Activated T-cell treated with anti-CD3 and anti-CD28 coated beads, Interleukin-2, amount 50 U/mL, for 24 hours (primary cell): ENCODE measurements at places on chromosomes 12 and 14.

DNA sequence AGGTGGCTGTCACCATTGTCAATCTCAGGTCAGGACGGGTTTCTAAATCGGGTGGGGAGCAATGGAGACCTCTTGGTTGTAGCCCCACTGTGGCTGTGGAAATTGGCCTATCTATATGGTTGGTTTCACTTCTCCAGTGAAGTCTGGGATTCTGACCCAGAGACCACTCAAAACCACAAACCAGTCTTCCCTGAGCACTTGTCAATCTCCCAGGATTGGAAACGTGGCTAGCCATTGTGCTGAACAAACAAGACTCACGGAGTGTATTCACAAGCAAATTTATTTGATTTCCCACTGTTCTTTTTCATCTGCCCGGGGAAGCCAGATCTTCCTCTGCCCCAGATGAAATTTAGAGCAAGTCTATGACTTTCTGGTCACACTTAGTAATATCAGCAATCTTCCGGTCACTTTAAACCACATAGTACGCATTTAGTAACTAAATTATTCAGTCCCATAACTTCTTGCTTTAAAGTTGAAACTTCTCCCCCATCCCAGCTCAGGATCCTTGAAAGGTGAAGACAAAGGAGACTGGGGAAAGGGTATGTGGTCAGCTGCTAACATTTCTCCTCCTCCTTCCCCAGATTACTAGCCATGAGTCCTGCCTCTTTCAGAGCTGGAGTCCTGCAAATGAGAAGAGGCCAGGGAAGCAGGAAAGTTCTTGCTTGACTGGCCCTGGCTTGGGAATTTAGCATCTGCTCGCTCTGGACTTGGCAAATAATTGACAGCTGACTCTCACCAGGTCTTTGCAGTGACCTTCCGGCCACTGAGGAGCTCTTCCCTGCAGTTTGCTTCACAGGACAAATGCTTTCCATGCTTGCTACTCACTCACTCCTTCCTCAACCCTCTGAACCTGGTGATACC is 123.2 kb upstream of the MAX start:
- H3K36me3 ChIP-seq: no peaks in the 10 kb centered on the region
- H3K27me3 ChIP-seq: no peaks in the 10 kb centered on the region
- H3K4me3 ChIP-seq: no peak overlapping the region

DNA sequence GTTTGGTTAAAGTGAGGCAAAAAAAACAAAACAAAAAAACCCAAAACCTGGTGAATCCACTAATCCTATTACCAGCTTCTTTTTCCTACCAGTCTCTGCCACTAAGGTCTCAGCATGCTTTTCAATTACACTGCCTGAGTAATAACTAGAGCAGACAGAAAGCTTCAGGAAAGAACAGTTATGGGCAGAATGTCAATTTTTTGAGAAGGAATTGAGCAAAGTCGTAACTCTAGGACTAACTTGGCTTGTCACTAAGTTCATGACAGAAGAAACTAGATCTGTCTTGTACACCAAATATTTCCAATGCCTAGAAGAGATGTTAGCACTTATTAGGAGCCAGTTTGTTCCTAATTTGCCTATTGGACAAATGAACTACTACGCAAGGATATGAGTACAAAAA is 148.8 kb upstream of the CNOT2 start:
- H3K27me3 ChIP-seq: peaks cover 2% of the 10 kb centered on the region
- no peaks in the 10 kb centered on the region for H3K36me3 ChIP-seq
- H3K4me1 ChIP-seq: no peaks in the 10 kb centered on the region
- DNase-seq: no peak
- no peak overlapping the region for H3K4me3 ChIP-seq
- H3K27ac ChIP-seq: no peak overlapping the region

DNA sequence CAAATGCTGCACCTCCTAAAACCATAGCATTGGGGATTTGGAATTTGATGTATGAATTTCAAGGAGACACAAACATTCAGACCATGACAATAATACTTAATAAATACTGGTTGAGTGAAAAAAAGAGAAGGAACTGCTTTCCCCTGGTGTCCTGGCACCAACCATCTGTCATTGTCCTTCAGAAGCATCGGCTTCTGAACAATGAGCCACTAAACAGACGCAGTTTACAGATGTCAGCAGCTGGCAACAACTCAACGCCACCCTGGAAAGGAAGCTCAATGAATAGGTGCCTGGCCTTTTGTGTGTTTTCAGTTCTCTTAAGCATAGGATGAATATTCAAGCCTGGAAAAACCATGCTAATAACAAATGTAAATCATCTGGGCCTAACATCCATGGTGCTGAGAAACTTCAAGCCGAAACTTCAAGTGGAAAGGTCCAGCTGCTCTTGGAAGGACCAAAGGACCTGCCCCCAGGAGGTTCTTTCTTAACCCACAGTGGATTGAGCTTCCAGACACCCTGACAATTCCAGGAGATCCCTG is 101.3 kb downstream of the WIF1 start:
- peaks cover 30% of the 10 kb centered on the region for H3K27me3 ChIP-seq
- no peaks in the 10 kb centered on the region for H3K36me3 ChIP-seq
- no peak overlapping the region for H3K27ac ChIP-seq
- no peak for DNase-seq

GRCh38 chr12:55955800-55956508 is 9.9 kb downstream of the PMEL start:
- peak; percentile 57 for DNase-seq
- no peaks in the 10 kb centered on the region for H3K27me3 ChIP-seq
- H3K36me3 ChIP-seq: peaks cover 52% of the 10 kb centered on the region
- peak overlapping the region; percentile 74 for H3K27ac ChIP-seq
- H3K4me3 ChIP-seq: no peak overlapping the region

GRCh38 chr14:50242566-50243310 is 11.4 kb upstream of the SOS2 start:
- no peak for DNase-seq
- H3K4me3 ChIP-seq: no peak overlapping the region
- H3K36me3 ChIP-seq: peaks cover 15% of the 10 kb centered on the region
- no peaks in the 10 kb centered on the region for H3K4me1 ChIP-seq

GRCh38 chr12:116954710-116955381 is 44.1 kb downstream of the FBXW8 start:
- H3K4me1 ChIP-seq: peaks cover 17% of the 10 kb centered on the region
- H3K4me3 ChIP-seq: no peak overlapping the region
- H3K27me3 ChIP-seq: no peaks in the 10 kb centered on the region
- H3K27ac ChIP-seq: no peak overlapping the region
- no peak for DNase-seq
- peaks cover 32% of the 10 kb centered on the region for H3K36me3 ChIP-seq

DNA sequence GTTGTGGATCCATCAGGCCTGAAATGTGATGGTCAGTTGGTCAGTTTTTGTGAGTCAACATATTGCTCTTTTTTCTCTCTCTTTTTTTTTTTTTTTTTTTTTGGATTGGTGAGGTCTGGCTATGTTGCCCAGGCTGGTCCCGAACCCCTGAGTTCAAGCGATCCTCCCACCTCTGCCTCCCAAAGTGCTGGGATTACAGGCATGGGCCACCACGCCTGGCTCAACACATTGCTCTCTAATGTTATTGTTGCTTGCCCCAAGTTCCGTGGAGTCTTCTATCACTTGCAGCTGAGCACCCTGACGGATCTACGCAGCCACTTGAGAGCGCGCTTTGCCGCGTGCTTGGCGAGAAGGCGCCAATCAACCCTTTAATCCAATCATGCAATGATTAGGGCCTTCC is 69.5 kb upstream of the DIO3 start:
- H3K36me3 ChIP-seq: no peaks in the 10 kb centered on the region
- peaks cover 34% of the 10 kb centered on the region for H3K27me3 ChIP-seq
- H3K27ac ChIP-seq: no peak overlapping the region

DNA sequence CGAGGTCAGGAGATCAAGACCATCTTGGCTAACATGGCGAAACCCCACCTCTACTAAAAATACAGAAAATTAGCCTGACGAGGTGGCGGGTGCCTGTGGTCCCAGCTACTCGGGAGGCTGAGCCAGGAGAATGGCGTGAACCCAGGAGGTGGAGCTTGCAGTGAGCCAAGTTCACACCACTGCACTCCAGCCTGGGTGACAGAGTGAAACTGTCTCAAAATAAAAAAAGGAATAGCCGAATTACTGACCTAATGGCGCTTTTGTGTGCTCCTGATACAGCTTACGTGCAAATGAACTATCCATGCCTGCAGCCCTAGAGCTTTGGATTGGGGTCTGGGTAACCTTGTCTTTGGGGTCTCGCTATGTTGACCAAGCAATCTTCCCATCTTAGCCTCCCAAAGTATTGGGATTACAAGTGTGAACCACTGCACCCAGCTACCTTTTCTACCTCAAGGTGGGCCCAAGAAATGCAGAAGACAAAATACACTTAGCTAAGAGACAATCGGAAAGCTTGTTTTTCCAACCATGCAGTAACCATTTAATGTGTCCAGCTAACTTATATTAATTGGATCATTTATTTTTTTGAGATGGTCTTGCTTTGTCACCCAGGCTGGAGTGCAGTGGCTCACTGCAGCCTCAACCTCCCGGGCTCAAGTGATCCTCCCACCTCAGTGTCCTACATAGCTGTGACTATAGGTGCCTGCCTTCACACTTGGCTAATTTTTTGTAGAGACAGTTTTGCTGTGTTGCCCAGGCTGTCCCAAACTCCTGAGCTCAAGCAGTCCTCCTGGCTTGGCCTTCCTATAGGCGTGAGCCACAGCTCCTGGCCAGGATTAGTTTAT is 5.5 kb downstream of the PABPN1 start:
- no peak overlapping the region for H3K4me3 ChIP-seq
- peak overlapping the region; percentile 68 for H3K27ac ChIP-seq
- H3K27me3 ChIP-seq: no peaks in the 10 kb centered on the region
- peaks cover 53% of the 10 kb centered on the region for H3K36me3 ChIP-seq

DNA sequence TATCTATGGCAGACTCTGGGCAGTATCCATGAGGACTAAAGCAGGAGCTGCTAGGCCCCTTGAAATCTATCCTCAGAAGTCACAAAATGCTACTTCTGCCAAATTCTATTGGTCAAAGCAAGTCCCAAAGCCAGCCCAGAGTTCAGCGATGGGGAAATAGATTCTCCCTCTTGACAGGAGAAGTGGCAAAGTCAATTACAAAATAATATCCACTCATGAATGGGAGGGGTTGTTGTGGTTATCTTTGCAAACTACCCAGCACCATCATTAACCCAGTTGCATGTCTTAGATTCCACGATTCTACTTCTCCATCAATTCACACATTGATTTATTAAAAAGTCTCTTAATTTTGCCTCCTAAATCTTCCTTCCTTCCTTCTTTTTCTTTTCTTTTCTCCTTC is 30.7 kb upstream of the STXBP6 start:
- H3K27ac ChIP-seq: no peak overlapping the region
- no peaks in the 10 kb centered on the region for H3K4me1 ChIP-seq
- peaks cover 16% of the 10 kb centered on the region for H3K27me3 ChIP-seq

DNA sequence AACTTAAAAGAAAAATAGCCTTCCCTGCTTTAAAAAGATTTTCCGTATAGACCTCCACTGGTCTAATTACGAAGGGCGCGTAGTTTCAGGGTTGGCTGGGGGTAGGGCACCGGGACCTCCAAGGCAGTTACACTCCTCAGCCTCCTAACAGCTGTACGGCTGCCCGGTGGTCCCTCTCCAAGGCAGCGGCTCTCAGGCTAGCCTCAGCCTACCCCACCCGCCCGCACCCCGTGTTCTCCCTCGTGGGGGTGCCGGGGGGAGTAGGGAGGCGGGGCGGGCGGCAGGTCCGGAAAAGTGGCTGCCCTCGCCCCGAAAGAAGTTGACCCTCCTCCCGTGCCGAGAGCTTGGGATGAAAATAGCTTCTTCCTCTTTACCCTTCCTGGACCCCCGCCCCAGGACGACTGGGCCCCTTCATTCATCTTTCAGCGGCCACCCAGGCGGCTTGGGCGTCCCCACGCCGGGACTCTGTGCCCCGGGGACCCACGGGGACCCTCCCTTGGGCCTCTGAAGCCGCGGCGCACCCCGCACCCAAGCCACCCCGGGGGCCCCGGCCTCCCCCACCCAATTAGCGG is 991 bp upstream of the RCOR1 start:
- peak overlapping the region; percentile 72 for H3K27ac ChIP-seq
- H3K36me3 ChIP-seq: peaks cover 20% of the 10 kb centered on the region
- H3K4me3 ChIP-seq: peak overlapping the region; percentile 86
- no peak for DNase-seq
- H3K4me1 ChIP-seq: peaks cover 32% of the 10 kb centered on the region
